ENCODE measurements at places on chromosomes 16 and 17. TPM values are rescaled to one million over a fixed set of nuclear protein-coding genes. Genes with fewer than 3 reads are reported as not detected.
A peak's percentile ranks its signal among the peaks of the same experiment; 100 is the strongest.

GRCh38 chr17:9036336-9036735 is 15.0 kb downstream of the NTN1 start:
- H3K27ac ChIP-seq = no peak overlapping the region
- H3K27me3 ChIP-seq = no peaks in the 10 kb centered on the region
- DNase-seq = no peak
- H3K4me1 ChIP-seq = no peaks in the 10 kb centered on the region

Gene GPR139
- 0.84 TPM for total RNA-seq

DNA sequence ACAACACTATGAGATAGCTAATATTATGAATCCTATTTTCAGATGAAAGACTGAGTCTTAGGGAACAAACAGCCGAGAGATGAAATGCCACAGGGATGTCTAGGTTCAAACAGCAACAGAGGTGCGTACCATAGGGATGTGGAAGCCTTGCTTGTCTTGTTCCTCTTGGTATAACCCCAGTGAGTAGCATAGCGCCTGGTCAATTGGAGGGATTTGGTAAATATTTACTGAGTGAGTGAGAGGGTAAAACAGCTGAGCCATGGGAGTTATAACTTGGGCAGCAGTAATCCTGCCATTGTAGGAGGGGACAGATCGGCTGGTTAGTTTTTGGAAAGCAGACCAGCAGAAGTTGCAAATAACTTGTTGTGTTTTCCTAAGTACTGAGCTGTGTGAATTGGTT is 80.2 kb downstream of the WWOX start:
- H3K36me3 ChIP-seq = no peaks in the 10 kb centered on the region
- no peak overlapping the region for H3K4me3 ChIP-seq
- DNase-seq = no peak
- no peaks in the 10 kb centered on the region for H3K4me1 ChIP-seq

DNA sequence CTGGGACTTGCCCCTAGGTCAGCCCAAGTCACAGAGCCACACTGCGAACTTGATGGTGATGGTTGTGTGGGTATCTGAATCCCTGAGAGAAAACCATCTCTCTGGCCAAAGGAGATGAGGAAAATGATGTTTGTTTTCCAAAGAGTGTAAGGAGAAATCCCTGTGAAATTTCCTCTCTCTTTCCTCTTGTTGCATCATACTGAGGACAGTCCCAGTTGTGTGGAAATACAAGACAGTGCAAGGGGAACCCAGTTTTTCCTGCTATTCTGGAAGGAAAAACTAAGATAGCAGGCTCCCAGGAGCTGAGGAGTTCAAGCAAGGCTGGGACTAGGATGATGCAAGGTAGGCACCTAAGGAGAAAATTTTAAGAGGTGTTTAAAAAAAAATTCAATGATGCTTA is 86.8 kb upstream of the TOM1L1 start:
- no peak for DNase-seq
- H3K27me3 ChIP-seq = no peaks in the 10 kb centered on the region
- H3K27ac ChIP-seq = no peak overlapping the region
- H3K36me3 ChIP-seq = no peaks in the 10 kb centered on the region

DNA sequence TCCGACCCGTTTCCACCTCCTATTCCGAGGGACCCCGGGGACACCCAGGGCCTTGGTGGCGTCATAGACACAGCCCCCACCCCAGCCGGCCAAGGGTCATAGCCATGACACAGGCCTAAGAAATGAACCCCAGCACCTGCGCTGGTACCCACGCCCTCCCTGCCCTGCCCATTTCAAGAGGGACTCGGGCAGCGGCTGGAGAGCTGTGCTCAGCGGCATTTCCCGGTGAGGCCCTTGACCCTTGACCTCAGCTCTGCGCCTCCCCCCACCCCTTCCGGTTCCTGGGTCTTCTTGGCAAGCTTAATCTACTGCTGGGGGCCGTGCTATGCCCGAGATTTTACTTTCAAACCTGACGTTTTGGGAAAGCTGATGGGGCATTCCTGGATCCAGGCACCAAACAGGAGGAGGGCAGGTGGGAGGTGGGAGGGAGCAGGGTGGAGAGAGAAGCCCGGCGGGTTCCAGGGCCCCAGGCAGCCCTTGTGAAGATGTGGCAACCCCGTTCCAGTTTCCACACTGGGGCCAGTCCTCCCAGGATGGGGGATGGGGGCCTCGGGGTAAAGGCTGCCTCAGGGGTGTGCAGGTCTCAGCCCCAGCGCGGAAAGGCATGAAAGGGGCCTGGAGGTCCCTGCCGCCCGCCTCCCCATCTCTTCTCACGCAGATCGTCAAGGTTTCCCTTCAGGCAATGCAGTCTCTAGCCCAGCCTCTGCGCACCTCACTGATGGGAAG is at the start of gene SLC22A31:
Gene SLC22A31, minus strand, starts transcription at position 414 of the 726 bp plus-strand sequence. Its CDS starts 36 bp downstream, at position 378.
- peak within 1 kb of the TSS; percentile 57 for H3K4me3 ChIP-seq
- peaks cover 11% of the 10 kb centered on the region for H3K27me3 ChIP-seq
- peaks cover 11% of the 10 kb centered on the region for H3K4me1 ChIP-seq
- H3K27ac ChIP-seq = no peak within 1 kb of the TSS
- H3K36me3 ChIP-seq = no peaks in the 10 kb centered on the region

DNA sequence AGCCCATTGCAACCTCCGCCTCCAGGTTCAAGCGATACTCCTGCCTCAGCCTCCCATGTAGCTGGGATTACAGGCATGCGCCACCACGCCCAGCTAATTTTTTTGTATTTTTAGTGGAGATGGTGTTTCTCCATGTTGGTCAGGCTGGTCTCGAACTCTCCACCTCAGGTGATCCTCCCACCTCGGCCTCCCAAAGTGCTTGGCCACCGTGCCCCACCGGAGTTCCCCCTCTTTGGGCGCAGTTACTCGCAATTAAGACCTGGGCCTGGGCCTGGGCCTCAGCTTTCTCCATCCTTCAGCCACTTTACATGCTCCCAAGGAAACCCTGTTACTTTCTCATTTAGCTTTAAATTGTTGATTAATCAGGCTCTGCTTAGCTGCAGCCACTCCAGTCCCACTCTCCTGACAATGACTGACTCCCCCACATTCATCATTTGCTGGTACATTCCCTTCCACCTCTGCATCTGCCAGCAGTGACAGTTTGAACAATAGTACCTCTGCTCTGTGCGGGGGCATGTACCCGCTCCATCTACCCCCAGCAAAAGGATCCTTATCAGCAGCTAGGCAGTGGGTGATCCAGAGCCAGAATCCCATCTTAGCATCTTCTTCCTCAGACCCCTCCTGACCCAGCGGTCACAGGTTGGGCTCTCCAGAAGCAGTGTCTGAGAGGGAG is 47.2 kb upstream of the SLC47A1 start:
- no peaks in the 10 kb centered on the region for H3K36me3 ChIP-seq
- no peak overlapping the region for H3K4me3 ChIP-seq
- no peak for DNase-seq
- H3K27ac ChIP-seq = no peak overlapping the region
- H3K27me3 ChIP-seq = no peaks in the 10 kb centered on the region
- H3K4me1 ChIP-seq = peaks cover 13% of the 10 kb centered on the region

DNA sequence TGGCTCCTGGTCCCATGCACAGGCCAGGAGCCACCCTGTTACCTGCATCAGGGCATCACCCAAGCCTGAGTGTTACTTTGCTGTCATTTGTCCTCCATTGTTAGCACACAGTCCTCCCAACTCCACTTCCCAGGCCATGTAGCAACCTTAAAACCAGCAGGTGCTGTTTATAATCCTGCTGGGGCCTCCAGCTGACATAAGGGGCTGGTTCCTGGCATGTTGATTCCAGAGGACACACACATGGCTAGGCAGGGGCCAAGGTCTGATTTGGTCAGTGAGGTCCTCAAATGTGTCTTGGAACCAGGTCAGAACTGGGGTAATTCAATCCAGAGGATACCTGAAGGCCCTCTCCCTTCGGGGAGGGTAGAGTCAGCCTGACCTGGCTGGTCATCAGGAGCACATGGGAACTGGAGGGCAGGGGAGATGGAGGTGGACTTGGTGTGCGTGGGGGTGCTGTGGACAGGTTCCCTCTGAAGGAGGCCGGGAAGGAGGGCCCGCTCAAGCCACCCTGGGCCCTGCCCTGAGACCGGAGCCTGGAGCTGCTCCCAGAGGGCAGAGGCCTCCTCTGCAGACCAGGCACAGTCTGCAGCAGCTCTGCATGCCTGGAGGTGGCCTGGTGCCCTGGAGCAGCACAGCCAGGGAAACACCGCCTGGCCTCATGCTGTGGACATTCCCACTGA is 6.6 kb downstream of the ADORA2B start:
- H3K4me3 ChIP-seq = no peak overlapping the region
- no peaks in the 10 kb centered on the region for H3K36me3 ChIP-seq
- H3K4me1 ChIP-seq = no peaks in the 10 kb centered on the region
- H3K27me3 ChIP-seq = peaks cover 8% of the 10 kb centered on the region

DNA sequence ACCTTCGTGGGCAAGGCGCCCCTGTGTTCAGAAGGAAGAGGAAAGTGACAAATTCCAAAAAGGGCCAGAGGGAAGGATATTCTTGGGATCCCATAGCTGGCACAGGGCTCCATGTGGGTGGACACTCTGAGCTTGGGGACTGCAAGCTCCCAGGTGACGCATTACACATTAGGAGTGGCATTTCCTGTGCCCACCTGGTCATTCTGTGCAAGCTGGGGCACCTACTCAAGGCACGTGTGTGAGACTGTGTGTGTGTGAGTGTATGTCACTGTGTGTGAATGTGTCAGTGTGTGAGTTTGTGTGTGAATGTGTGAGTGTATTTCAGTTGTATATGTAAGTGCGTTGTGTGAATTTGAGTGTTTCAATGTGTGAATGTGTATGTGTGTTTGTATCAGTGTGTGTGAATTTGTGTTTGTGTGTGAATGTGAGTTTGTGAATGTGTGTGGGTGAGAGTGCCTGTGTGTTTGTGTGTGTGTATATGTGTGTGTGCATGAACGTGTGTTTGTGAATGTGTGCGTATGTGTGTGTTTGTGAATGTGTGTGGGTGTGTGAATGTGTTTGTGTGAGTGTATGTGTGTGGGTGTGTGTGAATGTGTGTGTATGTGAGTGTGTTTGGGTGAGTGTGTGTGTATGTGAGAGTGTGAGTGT is 1.6 kb upstream of the CD300A start:
- H3K4me3 ChIP-seq = no peak overlapping the region
- H3K27me3 ChIP-seq = peaks cover 24% of the 10 kb centered on the region
- no peak for DNase-seq
- peaks cover 3% of the 10 kb centered on the region for H3K4me1 ChIP-seq
- H3K27ac ChIP-seq = no peak overlapping the region

DNA sequence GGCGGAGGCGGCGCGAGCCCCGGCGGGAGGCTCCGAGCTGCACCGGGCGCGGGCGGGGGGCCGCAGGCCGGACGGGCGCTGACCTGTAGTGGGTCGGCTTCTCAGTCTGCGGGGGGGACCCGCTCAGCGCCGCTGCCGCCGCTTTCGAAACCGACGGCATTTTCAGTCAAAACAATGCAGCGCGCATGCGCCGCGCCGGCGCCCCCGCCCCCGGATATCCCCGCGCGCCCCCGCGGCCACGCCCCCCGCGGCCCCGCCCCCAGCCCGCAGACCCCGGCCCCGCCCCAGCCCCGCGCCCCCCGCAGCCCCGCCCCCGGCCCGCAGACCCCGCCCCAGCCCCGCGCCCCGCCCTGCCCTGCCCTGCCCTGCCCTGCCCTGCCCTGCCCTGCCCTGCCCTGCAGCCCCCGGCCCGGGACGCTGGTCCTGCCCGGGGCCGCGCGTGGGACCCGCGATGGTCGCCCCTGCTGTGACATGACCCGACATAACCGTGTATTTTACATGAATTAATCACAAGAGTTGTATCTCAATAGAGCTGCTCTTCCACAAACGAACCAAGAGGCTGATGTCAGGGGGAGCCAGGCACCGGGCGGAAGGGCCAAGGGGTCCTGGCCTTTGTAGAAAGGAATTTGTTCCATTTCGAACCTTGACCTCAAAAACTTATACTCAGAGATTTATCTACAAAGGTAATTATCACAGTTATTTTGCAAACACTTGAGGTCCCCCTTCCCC is at the start of gene UNKL:
Gene UNKL, minus strand, starts transcription at position 173 of the 729 bp plus-strand sequence. Its CDS starts 13 bp downstream, at position 160.
- no peaks in the 10 kb centered on the region for H3K36me3 ChIP-seq
- DNase-seq = peak; percentile 88
- peak within 1 kb of the TSS; percentile 82 for H3K4me3 ChIP-seq
- H3K4me1 ChIP-seq = peaks cover under 1% of the 10 kb centered on the region
- H3K27me3 ChIP-seq = no peaks in the 10 kb centered on the region
- no peak within 1 kb of the TSS for H3K27ac ChIP-seq

GRCh38 chr17:82356845-82357355 is 2.1 kb upstream of the TEX19 start:
- H3K36me3 ChIP-seq = no peaks in the 10 kb centered on the region
- H3K27me3 ChIP-seq = peaks cover 3% of the 10 kb centered on the region
- H3K4me3 ChIP-seq = no peak overlapping the region
- peak; percentile 63 for DNase-seq
- H3K4me1 ChIP-seq = no peaks in the 10 kb centered on the region

GRCh38 chr16:28188085-28188916 is 23.5 kb downstream of the XPO6 start:
- H3K27ac ChIP-seq = no peak overlapping the region
- no peaks in the 10 kb centered on the region for H3K27me3 ChIP-seq
- DNase-seq = no peak
- H3K36me3 ChIP-seq = peaks cover 8% of the 10 kb centered on the region
- H3K4me3 ChIP-seq = no peak overlapping the region

- no peak for DNase-seq
- H3K27me3 ChIP-seq = no peaks in the 10 kb centered on the region
- H3K36me3 ChIP-seq = no peaks in the 10 kb centered on the region
- H3K27ac ChIP-seq = no peak overlapping the region
- no peaks in the 10 kb centered on the region for H3K4me1 ChIP-seq
- H3K4me3 ChIP-seq = no peak overlapping the region
Observed at GRCh38 chr17:27603880-27604794, 26.9 kb upstream of the LGALS9 start.

Gene KRTAP2-3
- not detected for total RNA-seq

- DNase-seq = no peak
- no peaks in the 10 kb centered on the region for H3K27me3 ChIP-seq
- H3K4me3 ChIP-seq = no peak overlapping the region
- H3K27ac ChIP-seq = no peak overlapping the region
Observed at GRCh38 chr17:9684955-9685621, 39.8 kb downstream of the USP43 start.

DNA sequence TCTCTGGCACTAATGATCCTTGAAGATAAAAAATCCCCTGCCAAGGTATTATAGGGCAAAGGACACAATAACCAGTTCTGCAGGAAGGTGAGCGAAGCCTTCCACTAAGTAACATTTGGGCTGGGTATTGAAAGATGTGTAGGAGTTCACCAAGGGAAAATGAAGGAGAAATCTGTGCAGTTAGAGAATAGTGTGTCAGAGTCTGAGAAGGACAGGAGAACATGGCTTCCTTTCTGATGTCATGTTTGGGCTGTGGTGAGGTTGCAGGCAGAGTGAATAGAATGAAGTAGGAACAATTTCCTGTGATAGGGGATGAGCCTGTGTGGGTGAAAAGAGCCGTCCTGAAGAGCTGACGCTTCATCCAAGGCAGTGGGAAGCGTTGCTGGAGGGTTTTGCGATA is 24.1 kb upstream of the CIITA start:
- no peaks in the 10 kb centered on the region for H3K4me1 ChIP-seq
- no peaks in the 10 kb centered on the region for H3K27me3 ChIP-seq
- no peak for DNase-seq
- H3K27ac ChIP-seq = no peak overlapping the region
- H3K4me3 ChIP-seq = no peak overlapping the region

DNA sequence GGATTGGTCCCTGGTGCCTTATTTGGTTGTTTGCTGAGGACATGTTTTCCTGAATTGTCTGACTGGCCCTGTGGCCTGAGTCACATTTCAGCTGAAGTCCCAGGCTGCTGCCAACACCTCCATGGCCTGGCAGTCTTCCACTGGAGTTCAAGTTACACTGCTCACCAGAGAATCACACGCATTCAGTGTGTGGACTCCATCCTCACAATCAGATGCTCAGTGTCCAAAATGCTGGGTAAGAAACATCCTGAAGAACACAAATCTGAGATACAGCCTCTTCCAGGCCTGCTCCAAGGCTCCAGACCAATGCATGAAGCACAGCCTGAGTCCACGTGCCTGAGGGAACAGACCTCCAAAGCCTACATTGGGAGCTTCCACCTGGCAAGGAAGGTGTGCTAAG is 19.2 kb downstream of the CD300LB start:
- no peaks in the 10 kb centered on the region for H3K4me1 ChIP-seq
- no peak for DNase-seq
- no peaks in the 10 kb centered on the region for H3K27me3 ChIP-seq
- H3K27ac ChIP-seq = no peak overlapping the region
- H3K4me3 ChIP-seq = no peak overlapping the region
- no peaks in the 10 kb centered on the region for H3K36me3 ChIP-seq
